ENCODE measurements at places on chromosomes 7 and 10.

DNA sequence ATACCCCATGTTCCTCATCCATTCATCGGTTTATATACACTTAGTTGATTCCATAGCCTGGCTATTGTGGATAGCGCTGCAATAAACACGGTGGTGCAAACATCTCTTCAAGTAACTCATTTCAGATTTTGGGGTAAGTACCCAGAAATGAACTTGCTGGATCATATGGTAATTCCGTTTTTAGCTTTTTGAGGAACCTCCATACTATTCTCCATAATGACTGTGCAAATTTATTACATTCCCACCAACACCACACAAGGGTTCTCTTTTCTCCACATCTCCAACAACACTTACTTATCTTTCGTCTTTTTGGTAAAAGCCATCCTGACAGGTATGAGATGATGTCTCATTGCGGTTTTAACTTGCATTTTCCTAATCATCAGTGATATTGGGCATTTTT lies 3.7 kb downstream of the NPFFR1 start:
- DNase-seq: no peak

DNA sequence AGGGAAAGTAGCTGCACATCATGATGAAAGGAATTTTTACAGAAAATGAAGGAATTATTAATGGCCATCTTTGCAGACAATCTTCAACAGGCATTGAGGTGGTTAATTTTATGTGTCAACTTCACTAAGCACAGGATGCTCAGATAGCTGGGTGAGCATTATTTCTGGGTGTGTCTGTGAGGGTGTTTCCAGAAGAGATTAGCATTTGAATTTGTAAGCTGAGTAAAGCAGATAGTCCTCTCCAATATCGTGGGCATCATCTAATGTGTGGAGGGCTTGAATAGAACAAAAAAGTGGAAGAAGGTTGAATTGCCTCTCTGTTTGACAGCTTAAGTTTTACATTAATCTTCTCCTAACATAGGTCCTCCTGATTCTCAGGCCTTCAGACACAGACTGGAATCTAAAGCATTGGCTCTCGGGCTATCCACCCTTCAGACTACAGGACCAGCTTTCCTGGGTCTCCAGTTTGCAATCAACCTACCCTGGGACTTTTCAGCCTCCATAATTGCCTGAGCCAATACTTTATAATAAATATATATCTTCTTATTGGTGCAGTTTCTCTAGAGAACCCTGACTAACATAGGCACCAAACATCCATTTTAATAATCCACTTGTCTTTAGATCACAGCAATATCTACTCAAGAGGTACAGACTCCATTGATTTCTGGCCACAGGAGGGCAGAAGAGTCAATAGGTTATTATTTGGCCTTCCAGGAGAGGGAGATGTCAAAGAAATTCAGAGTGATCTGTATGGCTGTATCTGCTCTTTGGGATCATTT lies 10.5 kb upstream of the CRPPA start:
- DNase-seq: no peak

DNA sequence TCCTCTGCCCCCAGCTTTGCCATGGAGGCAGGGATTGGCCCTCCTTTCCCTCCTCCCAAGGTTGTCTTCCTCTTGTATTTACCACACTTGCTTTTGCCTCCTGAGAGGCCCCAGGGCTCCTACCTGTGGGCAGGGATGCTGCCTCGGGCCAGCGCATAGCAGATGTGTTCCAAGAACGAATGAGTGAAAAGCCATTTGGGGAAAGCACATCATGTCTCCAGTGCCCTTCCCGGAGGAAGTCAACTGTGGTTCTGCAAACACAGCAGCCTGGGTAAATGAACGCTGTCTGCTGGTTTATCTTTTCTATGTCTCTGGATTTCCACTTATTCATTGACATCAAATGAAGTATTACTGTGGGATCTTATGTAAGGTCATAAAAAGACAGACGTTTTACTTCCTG lies 161.7 kb downstream of the FANK1 start:
- no peak for DNase-seq

DNA sequence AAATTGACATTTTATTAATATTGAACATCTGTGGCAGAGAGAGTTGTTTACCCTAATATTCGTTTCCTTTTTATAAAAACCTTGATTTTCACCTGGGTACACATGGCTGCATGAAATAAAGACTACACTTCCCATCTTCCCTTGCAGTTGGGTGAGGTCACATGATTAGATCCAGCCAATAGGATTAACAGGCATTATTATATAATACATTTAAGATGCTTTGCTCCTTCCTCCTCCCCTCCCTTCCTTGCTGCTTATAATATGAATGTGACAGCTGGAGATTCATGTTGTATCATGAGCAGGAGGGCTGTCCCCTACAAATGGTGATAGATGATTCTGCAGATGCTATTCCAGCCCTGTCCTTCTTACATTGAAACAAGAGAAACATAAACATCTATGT lies 146.6 kb downstream of the SH2D4B start:
- DNase-seq: no peak
